ENCODE measurements at places on chromosomes 5 and 9.

- peak; percentile 49 for DNase-seq
Observed at GRCh38 chr5:132657676-132658380, at the start of gene IL13. Gene IL13, plus strand, starts transcription at chr5:132658173. Its CDS starts 14 bp downstream, at chr5:132658187.

DNA sequence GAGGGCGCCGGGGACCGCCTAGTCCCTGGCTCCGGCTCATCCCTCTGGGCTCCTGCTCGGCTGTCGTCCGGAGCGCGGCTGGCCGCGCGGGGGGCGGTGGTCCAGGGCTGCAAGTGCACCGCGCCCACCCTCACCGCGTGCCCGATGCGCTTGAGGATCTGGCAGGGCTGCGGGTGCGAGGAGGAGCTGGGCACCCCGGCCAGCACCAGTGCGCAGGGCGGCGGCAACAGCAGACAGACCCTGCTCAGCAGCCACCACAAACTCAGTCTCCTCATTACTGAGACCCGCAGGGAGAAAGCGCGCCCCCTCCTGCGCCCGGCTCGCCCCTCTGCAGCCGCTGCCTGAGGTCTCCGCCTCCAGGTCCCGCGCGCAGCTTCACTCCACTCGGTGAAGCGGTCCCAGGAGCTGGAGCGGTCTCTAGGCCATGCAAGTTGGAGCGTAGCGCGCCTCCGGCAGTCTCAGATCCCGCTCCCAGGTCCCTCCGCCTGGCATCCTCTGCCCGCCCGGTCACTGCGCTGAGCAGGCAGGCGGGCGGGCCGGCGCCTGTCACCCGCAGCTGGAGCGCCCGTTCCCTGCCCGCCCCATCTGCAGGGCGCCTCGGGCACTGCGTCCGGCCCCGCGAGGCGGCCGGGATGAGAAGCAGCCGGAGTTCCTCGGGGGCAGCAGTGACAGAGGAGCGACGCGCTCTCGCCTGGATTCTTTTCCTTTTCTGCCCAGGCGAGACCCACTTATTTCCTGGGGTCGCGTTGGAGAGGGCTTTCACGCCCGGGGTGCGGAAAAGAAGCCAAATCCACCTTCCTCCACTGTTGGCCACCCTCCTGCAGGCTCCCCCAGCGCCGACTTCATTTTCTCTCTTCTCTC is 512 bp downstream of the GRIN3A start:
- DNase-seq, result no peak

GRCh38 chr5:171418982-171419687 is at the start of gene FGF18:
Gene FGF18, plus strand, starts transcription at chr5:171419647. Its CDS starts 553 bp downstream, at chr5:171420200.
- peak; percentile 60 for DNase-seq

DNA sequence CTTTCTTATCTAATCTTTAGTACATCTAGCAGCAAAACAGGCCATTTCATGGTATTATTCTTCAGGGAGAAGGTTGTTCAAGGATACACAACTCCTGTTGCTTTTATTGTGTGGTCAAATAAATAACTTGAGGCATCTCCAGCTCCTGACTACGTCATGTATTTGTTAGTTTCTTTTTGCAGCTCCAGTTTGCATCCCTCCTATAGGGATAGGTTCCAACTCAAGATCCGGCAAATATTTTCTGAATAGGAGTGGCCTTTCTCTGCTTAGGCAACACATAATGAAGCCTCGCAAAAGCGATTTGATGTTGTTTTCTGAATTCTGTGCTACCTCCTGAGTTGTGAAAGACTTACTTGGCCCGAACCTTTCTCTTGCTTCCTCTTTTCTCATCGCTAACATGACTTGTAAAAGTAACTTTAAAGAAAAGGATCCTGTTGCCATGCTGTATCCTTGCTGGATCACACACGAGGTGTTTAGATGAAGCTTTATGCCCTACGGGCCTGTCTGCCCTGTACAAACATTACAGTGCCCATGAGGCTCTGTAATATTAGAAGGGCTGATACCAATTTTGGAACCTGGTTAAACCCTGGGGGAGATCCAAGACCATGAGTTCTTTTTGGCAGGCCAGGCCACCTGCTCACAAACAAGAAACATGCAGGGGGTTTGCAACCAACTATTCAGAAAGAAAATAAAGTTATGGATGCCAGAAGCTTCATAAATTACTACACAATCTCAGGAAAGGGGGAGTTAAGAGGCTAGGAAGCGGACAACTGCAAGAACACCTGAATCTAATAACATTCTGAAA is 149.8 kb upstream of the FGF10 start:
- DNase-seq, result no peak

GRCh38 chr9:18405240-18405639 is 68.7 kb upstream of the ADAMTSL1 start:
- DNase-seq, result no peak

DNA sequence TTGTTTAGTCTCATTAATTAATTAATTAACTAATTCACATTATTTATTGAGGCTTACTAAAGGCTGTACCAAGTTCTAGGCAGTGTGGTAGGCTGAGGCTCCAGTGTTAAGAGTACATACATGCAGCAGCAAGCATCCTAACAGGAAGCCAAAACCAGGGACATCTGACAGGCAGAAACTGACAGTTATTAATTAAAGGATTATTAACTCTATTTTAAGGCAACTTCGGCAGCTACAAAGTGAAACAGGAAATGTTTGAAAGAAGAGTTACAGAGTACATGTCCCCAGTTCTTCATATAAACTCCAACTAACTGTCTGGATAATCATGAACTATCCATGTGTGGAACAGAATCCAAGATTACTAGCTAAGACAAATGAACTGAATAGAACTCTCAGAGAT is 39.3 kb upstream of the GABRB2 start:
- DNase-seq, result no peak

- no peak for DNase-seq
Observed at GRCh38 chr9:124210697-124211096, 47.1 kb upstream of the NEK6 start.

DNA sequence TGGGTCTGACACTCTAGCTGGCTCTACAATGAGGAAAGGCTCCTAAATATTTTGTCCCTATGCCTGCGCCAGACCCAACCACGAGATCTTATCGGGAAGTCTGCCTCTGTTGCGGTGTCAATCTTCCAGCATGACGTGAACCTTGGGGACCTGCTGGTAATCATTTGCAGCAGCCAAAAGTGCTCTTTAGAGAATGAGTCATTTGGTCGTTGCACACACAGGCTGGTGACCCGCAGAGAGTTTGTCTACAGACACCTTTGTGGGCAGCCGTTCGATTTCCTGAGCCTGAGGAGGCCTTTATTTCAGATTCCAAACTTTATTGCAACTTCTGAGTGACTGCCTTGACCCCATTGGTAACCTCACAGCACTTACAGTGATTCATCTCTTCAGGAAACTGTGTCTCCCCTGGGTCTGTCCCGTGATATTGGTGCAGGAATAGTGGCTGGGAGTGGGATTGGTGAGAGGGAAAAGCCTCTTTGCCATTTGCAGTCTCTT is 326.1 kb downstream of the NSG2 start:
- no peak for DNase-seq

- no peak for DNase-seq
Observed at GRCh38 chr5:36068751-36069281, 2.1 kb upstream of the UGT3A2 start.

- no peak for DNase-seq
Observed at GRCh38 chr9:19119801-19120440, 7.4 kb downstream of the PLIN2 start.

DNA sequence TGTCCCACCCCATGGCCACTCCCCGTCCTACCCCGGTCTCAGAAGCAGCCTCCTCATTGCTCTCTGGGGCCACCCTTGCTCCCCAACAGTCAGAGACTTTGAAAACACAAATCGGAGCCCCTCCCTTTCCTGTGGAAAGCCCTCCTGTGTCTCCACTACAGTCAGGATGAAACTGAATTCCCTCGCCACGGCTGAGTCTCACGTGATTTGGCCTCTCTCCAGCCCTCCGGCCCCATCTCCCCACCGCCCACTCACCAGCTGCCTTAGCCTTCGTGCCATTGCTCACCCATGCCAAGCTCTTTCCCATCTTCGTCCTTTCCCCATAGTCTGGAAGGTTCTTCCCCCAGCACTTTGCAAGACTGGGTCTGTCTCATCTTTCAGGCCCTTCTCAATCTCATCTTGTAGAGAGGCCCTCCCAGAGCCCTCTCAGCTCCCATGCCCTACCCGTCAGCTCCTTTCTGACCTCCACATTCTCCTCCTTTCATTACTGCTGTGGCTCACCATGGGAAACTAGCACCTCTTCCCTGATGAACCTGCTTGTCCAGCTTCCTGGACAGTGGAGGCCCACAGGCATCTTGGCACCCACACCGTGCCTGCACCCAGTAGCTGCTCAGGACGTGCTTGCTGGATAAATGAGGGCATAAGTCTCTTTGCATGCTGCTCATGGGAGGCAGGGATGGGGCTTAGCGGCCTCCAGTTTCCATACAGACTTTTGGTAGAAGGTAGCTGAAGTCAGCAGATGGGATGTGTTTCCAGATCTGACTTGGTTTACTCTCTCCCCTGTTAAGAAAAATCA is 126.4 kb upstream of the COL5A1 start:
- no peak for DNase-seq

GRCh38 chr5:157554179-157555036 is 21.2 kb downstream of the ADAM19 start:
- DNase-seq, result no peak

DNA sequence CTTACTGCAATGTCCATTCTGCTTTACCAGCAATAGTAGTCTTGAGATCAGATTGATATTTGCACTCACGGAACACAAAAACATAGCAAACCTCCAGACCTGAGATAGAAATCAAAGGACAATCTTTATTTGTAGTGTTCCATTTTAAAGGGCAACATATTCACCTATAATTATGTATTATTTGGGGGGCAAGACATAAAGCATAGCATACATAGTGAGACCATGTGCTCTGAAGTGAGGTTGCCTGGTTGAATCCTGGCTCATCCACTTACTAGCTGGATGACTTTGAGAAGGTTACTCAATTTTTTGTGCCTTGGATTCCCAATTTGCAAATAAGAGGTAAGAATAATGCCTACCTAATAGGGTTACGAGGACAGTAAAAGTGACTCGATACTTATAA is at the start of gene OR1B1:
Gene OR1B1, minus strand, starts transcription at position 101 of the 400 bp plus-strand sequence.
- DNase-seq, result no peak

- no peak for DNase-seq
Observed at GRCh38 chr9:134569626-134570025, 72.0 kb upstream of the COL5A1 start.

DNA sequence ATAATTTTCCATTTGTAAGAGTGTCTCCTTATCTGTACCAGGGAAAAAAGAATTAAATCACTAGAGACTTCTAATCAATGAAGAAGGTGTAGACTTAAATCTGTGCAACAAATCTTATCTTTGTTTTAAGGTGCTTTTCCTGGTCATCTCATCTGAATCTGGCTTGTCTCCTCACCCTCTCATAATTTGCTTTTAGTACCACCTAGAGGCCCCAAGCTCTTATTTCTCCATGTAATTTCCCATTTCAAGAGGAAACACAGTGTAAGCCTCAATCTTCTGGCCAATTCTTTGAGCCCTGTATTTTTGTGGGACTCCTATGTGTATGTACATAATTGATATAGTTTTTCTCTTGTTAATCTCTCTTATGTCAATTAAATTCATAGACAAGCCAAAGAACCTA is 1975.3 kb upstream of the CDH6 start:
- DNase-seq, result no peak

GRCh38 chr5:173472164-173472563 is 143.9 kb upstream of the STC2 start:
- no peak for DNase-seq

DNA sequence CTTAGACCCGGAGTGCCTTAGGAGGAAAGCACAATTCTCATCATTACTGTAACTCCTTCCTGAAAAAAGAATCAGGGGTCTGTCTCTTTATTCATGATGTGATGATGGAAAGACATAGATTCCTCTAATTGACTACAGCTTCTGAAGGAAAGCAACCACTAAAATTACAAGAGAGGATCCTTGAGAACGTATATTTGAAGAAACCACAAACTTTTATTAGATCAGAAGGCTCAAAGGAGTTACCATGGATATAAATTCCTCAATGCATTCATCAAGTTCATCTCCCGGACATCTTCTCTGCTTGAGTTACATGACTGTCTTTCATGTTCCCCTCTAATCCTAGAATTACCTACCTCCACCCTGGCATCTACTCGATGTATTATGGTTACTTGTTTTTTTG is 104.1 kb upstream of the PAPPA start:
- no peak for DNase-seq

GRCh38 chr9:89795538-89796195 is 190.9 kb downstream of the GADD45G start:
- DNase-seq, result no peak

- no peak for DNase-seq
Observed at GRCh38 chr5:15601274-15601673, 101.3 kb downstream of the FBXL7 start.

DNA sequence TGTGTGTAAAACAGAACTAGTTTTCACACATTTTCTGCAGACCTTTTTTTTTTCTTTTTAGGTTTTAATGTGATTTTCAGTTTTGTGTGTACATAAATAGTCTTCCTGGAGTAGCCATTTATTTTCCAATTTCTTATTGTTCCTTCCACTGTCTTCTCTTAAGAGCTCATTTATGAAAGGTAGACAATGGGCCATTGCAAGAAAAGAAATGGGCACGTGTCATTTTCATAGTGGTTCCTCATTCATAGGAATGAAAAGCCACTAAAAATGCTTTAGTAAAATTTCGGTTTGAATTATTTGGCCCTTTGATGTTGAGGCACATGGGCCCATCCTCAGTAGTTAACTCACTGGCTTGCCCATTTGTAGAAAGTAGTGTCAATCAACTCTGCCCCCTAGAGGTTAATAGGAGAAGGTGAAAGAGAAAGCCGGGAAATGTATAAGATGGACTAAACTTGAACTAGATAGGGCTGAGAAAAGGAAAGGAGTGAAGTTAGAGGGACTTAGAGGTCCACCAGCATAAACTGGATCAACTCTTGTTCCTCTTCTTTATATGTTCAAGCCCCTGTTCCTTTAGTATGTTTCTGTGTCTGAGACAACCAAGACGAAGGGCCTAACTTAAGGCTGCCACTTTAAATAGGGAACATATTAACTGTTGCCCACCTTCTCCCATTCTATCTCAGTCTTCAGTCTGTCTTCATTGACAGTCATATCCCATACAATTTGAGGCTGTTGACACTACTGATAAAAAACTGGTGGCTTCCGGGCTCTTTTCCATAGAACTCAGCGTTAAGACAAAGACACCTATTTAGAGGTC is 72.6 kb downstream of the SMARCA2 start:
- DNase-seq, result no peak

- no peak for DNase-seq
Observed at GRCh38 chr9:82599336-82599949, 463.5 kb downstream of the RASEF start.

DNA sequence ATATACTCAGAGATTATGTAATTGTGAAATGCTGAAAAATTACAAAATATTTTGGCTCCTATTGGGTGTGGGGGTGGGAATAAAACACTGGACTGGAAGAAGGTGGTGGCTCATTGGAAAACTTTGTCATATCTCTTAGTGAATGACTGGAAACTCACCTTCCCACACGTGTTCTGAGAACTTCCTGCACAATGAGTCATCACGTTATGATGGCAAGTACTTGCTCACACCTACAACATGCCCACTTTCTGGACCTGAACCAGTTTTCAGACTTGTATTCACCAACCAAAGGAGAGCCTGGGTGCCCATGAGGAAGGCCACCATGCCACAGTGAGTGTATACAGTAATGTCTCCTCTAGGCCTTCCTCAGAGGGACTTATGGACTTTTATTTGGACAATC is 294.8 kb downstream of the ASTN2 start:
- no peak for DNase-seq
